ENCODE measurements at places on chromosomes 16 and 17. TPM values are rescaled to one million over a fixed set of nuclear protein-coding genes. Genes with fewer than 3 reads are reported as not detected.

The KRT20 gene
- total RNA-seq: not detected

The DNASE1L2 gene
- 0.92 TPM for total RNA-seq

The RSL1D1 gene
- 47.7 TPM for total RNA-seq

The GNGT2 gene
- total RNA-seq: not detected

The GNG13 gene
- total RNA-seq: not detected

Data from smooth muscle cell of the pulmonary artery (primary cell).